Dermis lymphatic vessel endothelial cell (primary cell): ENCODE measurements at places on chromosomes 2 and 18. TPM values are rescaled to one million over a fixed set of nuclear protein-coding genes. Genes with fewer than 3 reads are reported as not detected.

SLC19A3 gene
- not detected in 2 replicates for total RNA-seq

MRPS9 gene
- total RNA-seq, result 13.9 and 25.4 TPM in 2 replicates

IL1F10 gene
- total RNA-seq, result not detected in 2 replicates

POLR1A gene
- total RNA-seq, result 5.5 and 10.7 TPM in 2 replicates

SPATS2L gene
- total RNA-seq, result 8.9 and 19.4 TPM in 2 replicates
